ENCODE measurements at places on chromosomes 2 and 18.

DNA sequence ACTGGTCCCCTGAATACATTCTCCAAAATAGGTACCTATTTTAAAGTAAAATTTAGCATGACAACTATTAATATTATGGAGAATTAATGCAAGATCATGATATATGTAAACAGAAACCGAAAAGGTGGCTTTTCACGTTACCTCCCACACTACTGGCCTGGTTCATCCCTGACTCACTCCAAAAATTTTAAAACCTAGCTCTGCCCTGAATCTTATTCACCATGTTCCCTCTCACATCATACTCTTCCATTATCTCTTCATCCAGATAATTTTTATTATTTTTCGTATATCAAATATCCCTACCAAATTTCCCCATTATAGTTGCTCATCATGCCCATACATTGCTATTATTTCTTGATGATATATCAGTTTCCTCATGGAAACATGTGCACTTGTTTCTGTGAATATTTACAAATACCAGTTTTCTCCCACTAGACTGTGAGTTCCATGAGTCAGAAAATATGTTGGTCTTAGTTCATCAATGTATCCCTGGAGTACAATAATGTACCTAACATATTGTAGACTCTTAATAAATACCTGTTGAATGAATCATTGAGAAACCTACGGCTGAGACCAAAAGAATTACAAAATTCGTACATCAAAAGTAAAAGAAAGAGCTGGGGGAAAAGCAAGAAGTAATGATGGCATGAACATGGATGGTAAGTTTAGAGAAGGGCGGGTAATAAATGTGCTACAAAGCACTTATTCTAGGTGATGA lies 360.1 kb upstream of the CHAC2 start:
- DNase-seq: no peak

GRCh38 chr18:63063171-63063570 lies 256.4 kb downstream of the BCL2 start:
- DNase-seq: peak; percentile 58

GRCh38 chr2:66530651-66531050 lies 95.7 kb downstream of the MEIS1 start:
- no peak for DNase-seq

- DNase-seq: peak; percentile 29
These were observed at the start of gene CD8A for GRCh38 chr2:86790676-86791572. Gene CD8A (minus strand): TSS chr2:86790913. CDS start chr2:86790825, 88 bp downstream.

- DNase-seq: no peak
These were observed 46.0 kb upstream of the SERTAD2 start for GRCh38 chr2:64699712-64700111.
